Glutamatergic neuron (in vitro differentiated cells): ENCODE measurements at places on chromosomes 2 and 18. TPM values are rescaled to one million over a fixed set of nuclear protein-coding genes. Genes with fewer than 3 reads are reported as not detected.

DNA sequence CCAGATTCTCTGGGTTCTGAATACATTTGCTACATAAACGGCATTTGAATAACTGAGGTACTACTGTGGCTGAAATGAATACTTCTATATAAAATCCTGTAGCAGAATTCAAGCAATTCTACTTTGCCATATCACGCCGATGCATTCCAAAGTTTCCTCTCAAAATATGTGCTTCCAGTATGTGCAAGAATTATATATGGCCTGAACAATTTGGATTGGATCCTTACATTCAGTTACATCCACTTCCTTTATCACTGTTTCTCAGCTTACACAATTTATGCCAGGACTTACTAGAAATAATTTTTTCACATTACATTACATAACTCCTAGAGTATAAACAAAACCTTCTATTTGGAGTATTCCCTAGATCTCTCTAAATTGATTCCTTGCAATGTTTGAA lies 46.3 kb upstream of the STAT4 start:
- DNase-seq, result no peak

DNA sequence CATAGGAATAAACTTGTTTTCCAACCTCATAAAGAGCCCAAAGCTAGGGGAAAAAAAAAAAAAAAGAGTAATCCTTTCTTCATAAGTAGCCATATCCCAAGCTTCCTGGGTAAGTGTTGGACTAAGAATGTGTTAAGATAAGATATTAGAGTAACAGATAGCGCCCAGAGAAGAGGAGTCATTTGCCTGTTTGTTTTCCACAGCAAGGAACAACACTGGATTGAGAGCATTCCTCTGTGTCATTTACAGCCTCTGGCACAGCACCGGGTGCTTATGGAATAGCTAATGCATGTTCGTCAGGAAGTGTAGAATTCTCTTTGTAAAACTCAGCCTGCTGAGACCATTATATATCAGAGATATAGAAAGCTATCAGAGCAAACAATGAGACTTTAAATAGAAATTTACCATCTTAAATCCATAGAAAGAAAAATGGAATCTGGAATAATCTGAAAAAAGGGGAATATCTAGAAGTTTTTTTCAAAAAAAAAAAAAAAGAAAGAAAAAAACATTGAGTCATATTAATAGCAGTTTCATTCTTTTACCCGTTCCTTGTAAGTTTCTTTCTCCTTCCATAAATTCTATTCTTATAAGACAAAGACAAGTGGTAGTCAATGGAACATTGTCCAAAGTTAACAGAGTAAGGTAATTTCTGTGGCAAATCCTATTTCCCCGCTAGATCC lies 37.6 kb downstream of the LRP2 start:
- DNase-seq, result no peak

DNA sequence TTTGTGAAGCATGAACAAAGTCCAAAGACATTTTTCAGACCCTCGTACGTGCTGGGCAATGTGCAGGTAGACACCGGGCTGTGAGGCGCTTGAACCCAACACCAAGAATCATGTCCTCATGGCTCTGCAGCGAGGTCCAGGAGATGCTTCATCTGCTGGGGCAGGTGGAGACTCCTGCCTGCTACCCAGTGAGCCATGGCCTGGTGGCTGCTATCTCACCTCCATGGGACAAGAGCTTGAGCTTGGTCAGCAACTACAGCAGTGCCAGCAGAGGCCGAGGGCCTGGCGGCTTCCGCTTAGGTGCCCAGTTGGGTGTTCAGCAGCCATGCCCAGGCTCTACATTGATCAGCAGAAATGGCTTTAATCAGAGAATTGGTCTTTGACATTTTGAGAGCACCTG lies 281.0 kb upstream of the HS6ST1 start:
- DNase-seq, result no peak

DNA sequence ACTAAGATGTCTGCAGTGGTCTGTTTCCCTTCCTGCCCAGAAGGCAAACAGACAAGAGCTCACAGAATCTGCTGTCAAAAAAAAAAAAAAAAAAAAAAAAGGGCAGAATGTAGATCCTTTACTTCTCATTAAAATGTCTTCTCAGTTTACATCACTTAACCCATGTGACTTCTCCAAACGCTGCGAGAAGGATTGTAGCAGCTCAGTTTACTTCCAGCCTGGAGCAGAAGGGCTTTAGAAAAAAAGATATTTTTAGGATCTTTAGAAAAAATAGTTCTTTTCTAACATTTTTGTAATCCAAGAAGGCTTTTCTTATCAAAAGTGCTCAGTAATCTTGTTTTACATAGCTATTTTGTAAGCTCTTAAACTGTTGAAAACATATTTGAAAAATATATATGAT lies 425.4 kb downstream of the CNTNAP5 start:
- DNase-seq, result no peak

GRCh38 chr2:231970461-231970860 lies 8.9 kb downstream of the DIS3L2 start:
- no peak for DNase-seq

- no peak for DNase-seq
Observed at GRCh38 chr2:232891621-232892071, 21.6 kb downstream of the SNORC start.

GRCh38 chr2:54226260-54226659 lies 29.8 kb downstream of the TSPYL6 start:
- DNase-seq, result no peak

- DNase-seq, result no peak
Observed at GRCh38 chr2:2057125-2057721, 273.9 kb downstream of the MYT1L start.

DNA sequence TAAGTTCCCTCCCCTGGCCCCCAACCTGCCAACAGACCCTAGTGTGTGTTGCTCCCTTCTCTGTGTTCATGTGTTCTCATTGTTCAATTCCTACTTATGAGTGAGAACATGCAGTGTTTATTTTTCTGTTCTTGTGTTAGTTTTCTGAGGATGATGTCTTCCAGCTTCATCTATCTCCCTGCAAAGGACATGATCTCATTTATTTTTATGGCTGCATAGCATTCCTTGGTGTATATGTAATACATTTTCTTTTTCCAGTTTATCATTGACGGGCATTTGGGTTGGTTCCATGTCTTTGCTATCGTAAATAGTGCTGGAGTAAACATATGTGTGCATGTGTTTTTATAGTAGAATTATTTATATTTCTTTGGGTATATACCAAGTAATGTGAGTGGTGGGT lies 602.2 kb downstream of the DSC3 start:
- no peak for DNase-seq

GRCh38 chr2:20509770-20510490 lies 63.1 kb downstream of the RHOB start:
- no peak for DNase-seq

GRCh38 chr2:32553829-32554432 lies 73.9 kb upstream of the TTC27 start:
- no peak for DNase-seq

GRCh38 chr18:55509631-55510324 lies 78.2 kb downstream of the TCF4 start:
- no peak for DNase-seq

DNA sequence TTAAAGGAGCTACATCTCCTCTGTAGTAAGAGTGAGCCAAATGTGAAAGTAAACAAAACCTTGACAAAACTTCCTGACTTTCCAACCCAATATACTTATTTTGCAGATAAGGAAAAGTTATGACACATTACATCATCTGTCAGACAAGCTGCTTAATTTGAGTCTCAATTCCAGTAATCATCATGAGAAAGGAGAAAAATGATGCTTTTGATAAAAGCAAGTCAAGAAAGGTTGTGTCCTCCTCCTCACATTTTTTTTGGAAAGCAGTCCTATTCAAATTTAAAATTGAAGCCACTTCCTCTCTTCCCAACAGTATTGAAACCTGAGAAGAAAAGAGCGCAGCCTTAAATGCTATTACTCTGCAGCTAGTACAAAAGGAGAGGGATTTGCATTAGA lies 519.6 kb downstream of the LRP1B start:
- no peak for DNase-seq

DNA sequence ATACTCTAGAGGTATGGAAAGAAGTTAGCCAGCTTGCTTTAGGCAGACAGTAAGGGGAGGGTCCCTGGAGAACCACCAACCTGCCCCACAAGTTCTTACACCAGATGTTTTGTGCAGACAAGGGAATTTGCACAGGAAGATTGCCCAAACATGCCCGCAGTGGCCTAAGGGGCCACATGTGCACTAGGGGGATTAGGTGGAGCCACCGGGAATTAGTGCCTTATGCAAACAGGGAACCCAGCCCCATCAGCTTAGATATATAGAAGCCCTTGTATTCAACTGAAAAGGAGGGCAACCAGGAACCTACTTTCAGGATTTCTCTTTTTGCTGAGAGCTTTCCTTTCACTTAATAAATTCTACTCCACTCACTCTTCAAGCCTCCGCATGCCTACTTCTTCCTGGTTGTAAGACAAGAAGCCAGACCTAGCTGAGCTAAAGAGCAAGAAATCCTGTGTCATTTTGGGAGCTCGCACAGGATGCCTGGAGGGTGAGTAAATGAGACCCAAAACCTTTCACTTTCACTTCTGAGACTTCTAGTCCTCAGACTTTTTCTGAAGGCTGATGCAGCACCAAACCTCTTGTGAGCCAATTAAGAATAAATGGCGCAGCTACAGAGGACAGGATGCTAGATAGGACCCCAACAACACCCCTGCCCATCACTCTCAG lies 146.3 kb downstream of the GCA start:
- no peak for DNase-seq

- no peak for DNase-seq
Observed at GRCh38 chr2:74316627-74317295, 26.5 kb downstream of the SLC4A5 start.

GRCh38 chr2:85674417-85674816 lies 6.4 kb upstream of the SFTPB start:
- no peak for DNase-seq

DNA sequence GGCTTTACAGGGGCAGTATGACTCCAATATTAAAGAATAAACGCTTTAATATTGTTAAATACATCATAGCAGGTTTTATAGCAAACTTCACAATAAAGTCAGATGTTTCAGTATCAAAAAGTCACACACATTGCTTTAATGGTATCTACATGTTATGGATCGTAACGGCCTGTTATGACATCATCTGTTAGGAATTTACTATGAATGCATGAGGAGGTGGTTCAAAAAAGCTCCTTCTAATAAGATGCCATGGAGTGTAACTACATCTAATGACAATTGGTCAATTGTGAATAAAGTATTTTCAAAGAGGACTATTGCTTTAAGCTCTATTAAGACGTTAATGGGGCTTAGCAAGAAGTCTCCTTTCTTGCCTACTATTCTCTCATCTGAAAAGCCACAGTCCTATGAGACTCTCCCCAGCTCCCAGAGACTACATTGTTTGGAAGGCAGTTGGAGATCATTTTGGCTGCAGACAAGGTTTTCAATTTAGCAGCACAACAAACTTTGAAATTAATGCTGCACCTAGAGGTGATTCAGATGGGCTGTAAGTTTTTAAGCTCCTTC lies 300.7 kb upstream of the MEIS1 start:
- DNase-seq, result no peak

- no peak for DNase-seq
Observed at GRCh38 chr2:161599842-161600241, 24.4 kb upstream of the SLC4A10 start.

DNA sequence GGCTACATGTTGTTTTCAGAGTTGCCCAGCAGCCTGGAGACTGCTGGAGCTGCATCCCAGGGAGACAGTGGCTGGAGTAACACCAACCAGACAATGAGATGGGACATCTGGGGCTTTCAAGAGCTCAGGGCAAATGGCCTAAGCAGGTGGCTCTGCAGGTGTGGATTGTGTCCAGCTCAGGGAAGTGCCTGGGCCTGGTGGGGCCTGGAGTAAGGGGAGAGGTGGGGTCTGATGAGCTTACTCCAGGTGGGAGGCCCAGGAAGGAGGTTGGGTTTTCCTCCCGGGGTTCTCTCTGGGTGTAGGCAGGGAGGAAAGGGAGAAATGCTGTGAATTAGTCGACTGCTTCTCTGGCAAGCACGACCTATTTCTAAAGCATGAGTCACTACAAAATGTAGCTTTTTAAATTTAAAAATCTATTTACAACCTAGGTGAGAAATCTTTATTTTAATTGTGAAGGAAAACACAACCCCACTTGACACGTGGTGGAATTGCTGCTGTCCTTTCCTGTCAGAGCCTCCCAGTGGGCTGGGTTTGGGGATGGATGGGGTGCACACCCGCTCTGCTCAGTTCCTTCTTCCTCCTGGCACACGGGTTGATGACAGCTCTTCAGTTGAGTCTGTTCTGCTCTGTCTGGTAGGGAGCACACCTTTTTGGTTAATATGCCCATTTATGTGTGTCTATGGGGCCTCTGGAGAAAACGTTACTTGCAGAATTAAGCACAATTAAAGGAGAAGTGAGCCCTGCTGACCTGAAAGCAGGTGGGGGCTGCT lies 81.6 kb downstream of the SH3RF3 start:
- no peak for DNase-seq

- no peak for DNase-seq
Observed at GRCh38 chr2:200337621-200338020, 31.1 kb downstream of the SPATS2L start.

DNA sequence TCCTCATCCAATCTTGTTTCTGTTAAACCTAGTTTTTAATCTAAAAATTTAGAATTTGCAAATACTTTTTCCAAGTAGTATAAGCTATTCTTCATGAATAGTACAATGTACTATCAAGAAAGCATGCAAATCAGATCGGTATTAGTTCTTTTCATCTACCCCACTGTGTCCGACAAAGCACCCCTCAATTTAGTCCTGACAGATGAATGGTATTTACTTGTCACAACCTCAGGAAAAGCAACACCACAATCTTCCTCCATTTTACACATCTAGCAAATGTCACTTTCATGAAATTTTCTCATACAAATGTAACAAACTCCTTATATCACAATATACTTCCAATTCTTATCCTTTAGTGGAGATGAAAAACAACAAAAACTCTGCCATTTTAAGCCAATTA lies 163.8 kb downstream of the PDE11A start:
- DNase-seq, result no peak

GRCh38 chr2:163605779-163606178 lies 130.0 kb downstream of the FIGN start:
- no peak for DNase-seq

GRCh38 chr2:66461664-66462500 lies 27.0 kb downstream of the MEIS1 start:
- no peak for DNase-seq

The GRB14 gene
- total RNA-seq, result 0.83 TPM

The ASB3 gene
- total RNA-seq, result 25.3 TPM

The NAT8 gene
- total RNA-seq, result not detected

The ITGB6 gene
- not detected for total RNA-seq

The MREG gene
- 48.4 TPM for total RNA-seq

The PTRHD1 gene
- 25.2 TPM for total RNA-seq

The PDE1A gene
- total RNA-seq, result 4.2 TPM

The TCF7L1 gene
- total RNA-seq, result 6.6 TPM

The WNT10A gene
- total RNA-seq, result 0.17 TPM

The MATN3 gene
- total RNA-seq, result 0.32 TPM

The G6PC2 gene
- total RNA-seq, result not detected

The TUBA4B gene
- total RNA-seq, result not detected
